ENCODE measurements at places on chromosomes 11 and 22. TPM values are rescaled to one million over a fixed set of nuclear protein-coding genes. Genes with fewer than 3 reads are reported as not detected.

- DNase-seq = no peak
Measured at GRCh38 chr11:44693654-44694119, 33.1 kb upstream of the TSPAN18 start.

DNA sequence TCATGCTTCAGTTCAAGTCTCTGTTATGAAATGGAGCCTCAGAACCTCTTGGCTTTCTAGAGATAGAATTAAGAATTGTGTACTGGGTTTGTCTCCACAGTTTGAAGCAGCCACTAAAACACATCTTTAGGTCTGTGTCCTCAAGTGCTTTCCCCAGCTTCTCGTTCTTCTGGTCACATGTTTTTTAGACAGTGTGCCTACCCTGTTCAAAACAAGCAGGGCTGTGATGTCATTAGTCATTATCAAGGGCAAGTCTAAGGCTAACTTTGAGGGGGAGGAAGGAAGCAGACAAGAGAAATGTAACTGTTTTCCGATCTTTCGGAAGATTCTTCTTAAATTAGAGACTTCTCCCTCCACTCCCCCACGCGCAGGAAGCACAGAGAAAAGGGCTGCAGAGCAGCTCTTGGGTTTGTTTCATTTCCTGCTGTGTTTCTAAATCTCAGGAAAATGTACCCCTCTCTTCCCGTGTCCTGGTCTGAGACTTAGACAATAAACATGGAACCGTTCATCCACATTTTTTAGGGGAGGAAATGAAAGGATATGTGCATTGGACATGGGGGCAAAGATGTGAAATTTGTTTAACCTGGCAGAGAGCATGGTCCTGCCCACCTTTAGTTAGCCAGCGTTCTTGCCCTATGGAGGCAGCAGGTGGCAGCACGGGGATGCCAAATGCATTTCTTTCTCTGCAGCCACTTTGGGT is 3.1 kb downstream of the AKIP1 start:
- no peak for DNase-seq

GRCh38 chr11:126392633-126393013 is 37.1 kb downstream of the ST3GAL4 start:
- DNase-seq = no peak

- DNase-seq = no peak
Measured at GRCh38 chr11:12292766-12293165, 84.6 kb upstream of the PARVA start.

DNA sequence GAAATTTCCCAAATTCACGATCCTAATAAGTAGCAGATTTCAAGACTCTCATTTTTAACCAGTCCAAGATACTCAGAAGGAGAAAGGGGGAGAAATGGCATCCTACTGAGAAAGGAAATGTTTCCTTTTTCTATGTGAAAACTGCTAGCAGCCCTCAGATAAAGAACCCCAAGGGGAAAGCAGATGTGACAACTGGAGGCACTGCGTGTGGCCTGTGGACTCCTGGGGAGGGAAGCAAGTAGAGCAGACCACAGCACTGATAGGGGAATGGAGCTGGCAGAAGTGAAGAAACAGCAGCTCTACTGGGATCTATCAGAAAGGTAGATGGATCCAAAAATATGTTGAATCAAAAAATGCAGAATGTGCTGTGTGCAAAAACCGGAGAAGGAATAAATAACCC is 239.7 kb upstream of the API5 start:
- no peak for DNase-seq

GRCh38 chr22:24498824-24499223 is 3.7 kb downstream of the UPB1 start:
- no peak for DNase-seq

DNA sequence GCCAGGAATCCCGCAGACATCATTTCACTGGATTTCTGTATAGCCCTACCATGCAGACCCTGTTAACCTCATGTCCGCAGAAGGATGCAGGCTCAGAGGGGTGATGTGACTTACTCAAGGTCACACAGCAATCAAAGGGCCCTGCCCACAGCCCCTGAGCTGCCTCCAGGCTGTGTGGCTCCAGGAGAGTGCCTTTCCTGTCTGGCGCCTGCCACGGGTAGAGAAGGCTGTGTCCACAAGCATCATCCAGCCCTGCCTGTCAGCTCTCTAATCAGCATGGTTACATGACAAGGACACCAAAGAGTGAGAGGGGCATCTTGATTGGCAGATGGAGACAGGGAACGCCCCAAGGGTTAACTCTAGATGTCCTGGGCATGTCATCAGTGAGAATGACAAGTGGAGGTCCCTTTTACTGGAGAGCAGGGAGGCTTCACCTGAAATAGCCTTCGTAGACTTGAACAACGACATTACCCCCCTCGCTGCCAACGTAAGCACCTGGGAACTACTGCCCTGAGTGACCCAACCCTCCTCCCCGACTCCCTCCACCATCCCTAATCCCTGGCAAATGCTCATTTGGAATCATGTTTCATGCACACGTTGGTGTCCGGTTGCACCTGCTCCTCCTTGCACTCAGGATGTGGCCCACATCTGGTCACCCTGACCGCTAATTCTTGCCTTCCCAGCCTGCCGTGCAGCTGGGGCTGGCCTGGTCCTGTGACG is 6.9 kb downstream of the FGF19 start:
- DNase-seq = no peak

GRCh38 chr11:46457021-46457420 is 65.4 kb upstream of the CHRM4 start:
- no peak for DNase-seq

DNA sequence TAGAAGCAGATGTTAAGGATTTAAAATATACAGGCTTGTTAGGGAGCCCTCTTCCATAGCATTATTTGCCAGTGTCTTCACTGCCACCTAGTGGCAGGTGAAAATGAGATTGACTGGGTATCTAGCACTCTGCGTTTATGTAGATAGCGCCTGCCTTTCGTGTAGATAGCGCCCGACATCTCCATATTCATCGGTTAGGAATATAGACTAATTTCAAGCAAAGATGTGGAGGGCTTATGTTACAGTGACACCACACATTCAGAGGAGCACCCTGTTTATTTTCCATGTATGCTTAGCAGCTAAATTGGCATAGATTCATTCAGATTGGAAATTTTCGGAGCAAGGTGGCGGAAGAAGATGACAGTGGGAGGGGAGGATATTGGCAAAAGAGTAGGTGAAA is 72.0 kb downstream of the SLC5A12 start:
- DNase-seq = no peak

DNA sequence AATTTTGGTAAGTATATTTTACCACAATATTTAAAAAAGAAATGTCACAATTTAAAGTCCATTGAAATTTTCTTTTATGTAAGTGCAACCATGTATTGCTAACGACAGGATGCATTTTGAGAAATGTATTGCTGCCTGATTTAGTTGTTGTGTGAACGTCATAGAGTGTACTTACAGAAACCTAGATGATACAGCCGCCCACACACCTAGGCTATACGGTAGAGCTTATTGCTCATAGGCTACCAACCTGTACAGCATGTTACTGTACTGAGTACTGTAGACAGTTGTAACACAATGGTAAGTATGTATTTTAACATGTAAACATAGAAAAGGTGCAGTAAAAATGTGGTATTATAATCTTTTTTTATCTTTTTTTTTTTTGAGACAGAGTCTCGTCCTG is 48.1 kb downstream of the CBL start:
- no peak for DNase-seq

GRCh38 chr22:43622886-43623285 is 189.2 kb downstream of the EFCAB6 start:
- no peak for DNase-seq

DNA sequence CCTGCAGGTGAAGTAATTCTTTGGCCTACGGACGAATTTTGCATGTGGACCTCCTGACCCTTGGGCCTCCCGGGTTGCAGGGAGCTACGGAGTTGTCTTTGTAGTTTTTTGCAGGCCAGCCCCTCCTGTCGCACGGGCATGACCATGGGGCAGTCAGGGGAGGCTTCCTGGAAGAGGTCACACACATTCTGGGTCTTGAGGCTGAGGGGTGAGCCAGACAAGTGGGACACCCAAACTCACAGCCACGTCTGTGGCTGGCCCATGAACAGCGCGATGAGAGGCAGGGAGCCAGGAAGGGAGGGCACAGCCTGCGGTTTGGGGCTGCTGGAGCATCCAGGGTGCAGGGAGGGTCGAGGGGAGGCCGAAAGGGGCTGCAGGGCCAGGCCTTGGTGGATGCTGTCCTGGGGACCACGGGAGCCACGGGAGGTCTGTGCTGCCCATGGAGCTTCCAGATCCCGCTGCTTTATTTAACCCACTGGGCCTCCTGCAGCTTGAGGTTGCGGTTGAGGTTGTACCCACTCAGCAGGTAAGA is 78.9 kb downstream of the FBLN1 start:
- no peak for DNase-seq

GRCh38 chr11:61486011-61486620 is 22.4 kb upstream of the LRRC10B start:
- DNase-seq = no peak

Gene FADS2
- total RNA-seq = 13.4 TPM

Gene OR51B5
- not detected for total RNA-seq

Gene BACE1
- not detected for total RNA-seq

Gene P2RY6
- 0.22 TPM for total RNA-seq

Gene CPT1A
- 17.2 TPM for total RNA-seq
